ENCODE measurements at places on chromosomes 5 and 9.

DNA sequence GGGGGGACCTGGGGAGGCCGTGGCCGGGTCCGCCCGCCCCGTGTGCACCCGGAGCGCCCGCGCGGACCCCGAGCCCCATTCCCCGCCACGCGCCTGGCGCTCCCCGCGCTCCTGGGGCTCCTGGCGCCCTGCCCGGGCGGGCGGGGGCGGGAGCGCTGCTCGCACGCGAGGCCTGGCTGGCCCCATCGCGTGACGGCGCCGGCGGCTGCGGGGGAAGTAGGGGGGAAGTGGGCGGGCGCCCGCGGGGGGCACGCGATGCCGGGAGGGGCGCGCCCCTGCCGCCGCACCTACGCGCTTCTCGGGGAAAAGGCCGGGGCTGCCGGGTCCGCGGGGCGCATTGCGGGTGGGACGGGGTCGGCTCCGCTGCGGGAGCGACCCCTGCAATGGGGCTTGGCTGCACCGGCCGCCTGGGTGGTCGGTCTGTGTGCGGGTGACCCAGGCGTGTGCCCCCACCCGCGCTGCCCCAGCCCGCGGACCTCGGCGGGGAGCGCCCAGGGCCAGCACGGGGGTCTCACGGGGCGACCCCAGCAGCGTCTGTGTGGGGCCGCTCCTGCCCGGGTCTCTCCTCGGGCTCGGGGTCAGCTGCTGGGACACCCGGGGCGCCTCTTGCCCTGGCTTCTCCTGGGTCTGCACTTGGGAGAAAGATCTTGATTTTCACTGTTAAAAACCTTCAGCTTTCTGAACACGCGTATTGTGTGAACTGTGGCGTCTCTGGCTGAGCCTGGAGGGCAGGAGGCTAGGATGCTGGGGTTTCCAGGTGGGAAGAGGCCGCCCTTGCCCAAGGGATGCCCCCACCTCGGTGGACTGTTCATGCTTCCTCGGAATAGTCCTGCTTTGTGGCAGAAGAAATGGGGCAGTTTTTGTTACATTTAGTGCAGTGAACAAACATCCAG is 52.4 kb downstream of the AHRR start:
- DNase-seq = no peak

GRCh38 chr5:149636861-149637246 is 55.6 kb downstream of the ARHGEF37 start:
- peak; percentile 70 for DNase-seq

DNA sequence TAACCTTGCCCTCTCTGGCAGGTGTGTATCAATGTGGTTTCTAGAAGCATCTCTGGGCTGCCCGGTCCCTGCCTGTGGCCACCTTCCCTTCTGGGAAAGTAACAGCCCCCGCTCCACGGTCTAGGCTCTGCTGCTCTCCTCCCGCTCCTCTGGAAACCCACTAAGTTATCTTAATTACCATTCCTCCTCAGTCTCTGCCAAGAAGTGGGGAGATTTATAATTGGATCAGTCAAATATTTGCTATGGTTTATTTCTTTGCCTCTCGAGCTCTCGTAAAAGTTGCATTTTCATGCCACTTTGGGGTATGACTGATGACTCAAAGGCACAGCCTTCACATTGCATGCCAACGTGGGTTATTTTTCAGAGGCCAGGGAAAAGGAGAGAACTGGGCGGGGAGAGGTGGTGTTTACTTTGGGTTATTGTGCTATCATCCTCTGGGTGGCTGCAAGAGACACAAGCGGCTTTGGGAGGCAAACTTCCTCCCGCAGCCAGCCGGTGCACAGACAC is 205.3 kb upstream of the WWC1 start:
- no peak for DNase-seq

DNA sequence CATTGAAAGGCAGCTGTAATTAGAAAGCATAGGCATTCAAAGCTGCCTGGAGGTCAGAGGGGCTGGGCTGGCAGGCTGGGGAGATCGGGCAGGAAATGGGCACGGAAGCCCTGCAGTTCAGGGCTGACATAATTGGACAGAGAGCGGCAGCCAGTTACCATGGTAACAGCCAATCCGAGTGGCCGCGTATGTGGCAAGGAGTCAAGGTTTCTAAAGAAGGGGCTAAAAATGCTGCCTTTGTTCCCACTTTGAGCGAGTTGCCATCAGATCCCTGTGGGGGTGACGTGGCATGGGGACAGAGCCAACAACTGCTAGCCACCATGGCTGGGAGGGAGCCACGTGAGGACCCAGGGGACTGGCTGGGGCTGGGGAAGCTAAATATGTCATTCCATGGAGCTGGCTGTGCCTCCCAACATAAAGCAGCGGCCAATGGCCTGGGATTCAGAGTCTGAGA is 44.7 kb upstream of the NDFIP1 start:
- no peak for DNase-seq

GRCh38 chr5:93600409-93601070 is 17.5 kb downstream of the NR2F1 start:
- no peak for DNase-seq

DNA sequence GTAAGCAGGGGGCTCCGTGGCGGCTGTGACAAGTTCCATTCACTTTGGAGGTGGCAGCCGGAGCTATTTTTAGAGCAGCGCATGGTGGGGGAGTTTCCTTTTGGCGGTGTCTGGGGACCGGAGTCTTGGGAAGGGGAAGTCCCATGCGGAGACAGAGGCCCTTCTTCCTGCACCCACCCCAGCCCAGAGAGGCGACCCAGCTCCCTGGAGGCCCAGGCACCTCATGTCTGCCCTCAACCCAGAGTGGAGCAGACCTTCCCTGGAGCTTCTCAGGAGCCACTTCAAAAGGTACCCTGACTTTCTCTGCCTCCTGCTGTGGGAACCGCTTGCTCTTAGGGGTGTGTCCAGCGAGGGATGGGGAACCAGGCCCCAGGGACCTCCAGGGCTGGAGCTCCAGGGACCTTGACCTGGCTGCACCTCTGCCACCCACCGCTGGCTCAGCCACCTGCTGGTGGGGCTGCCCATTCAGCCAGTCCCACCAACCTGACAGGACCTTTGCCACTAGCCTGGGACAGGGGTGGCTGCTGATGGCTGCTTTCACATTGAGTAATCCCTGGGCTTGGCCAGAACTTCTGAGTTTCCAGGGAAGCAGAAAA is 34.1 kb downstream of the NEK6 start:
- DNase-seq = no peak

- no peak for DNase-seq
Measured at GRCh38 chr5:119067450-119067849, 3.4 kb upstream of the DMXL1 start.

GRCh38 chr5:137651022-137651421 is 84.9 kb downstream of the KLHL3 start:
- no peak for DNase-seq

GRCh38 chr9:19784136-19784535 is 4.7 kb downstream of the SLC24A2 start:
- DNase-seq = no peak

GRCh38 chr5:151612689-151613427 is 21.7 kb upstream of the FAT2 start:
- no peak for DNase-seq

GRCh38 chr5:53472279-53472678 is 8.2 kb upstream of the FST start:
- DNase-seq = no peak

- DNase-seq = no peak
Measured at GRCh38 chr5:156834916-156835315, 15.2 kb upstream of the PPP1R2B start.

GRCh38 chr9:113649054-113649453 is 185.5 kb downstream of the RGS3 start:
- peak; percentile 83 for DNase-seq

DNA sequence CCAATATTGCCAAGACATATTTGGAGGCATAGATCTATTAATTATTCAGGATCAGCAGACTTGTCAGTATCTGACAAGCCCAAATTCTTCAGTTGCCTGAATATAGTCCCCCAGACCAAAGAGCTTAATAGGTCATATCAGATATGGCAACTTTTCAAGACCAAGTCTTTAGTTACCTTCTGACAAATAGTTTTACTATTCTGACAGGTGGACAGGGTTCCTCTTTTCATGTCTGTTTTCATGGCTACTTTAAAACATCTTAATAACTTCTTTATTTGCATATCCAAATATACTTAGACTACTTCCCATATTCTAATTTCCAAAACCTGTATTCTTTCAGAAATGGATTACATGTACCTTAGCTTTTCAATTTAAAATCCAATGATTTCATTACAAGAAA is 65.4 kb downstream of the AUH start:
- no peak for DNase-seq

GRCh38 chr9:125604196-125604595 is 102.8 kb downstream of the MAPKAP1 start:
- no peak for DNase-seq

DNA sequence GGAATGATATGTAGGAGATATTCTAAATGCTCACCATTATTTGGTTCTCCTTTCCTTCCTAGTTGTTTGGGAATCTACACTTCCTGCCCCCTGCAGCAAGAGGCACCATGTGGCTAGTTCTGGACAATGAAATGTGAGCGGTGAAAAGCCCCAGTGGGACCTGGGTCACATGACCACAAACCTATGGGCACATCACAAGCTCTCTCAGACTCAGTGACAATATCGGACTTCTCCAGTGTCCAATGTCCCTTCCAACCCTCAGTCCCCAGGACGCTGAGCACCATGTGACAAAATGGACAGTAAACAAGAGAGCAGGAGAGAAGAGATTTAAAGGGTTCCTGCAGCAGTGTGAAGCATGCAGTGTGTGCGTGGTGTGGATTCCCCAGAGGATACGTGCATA is 44.6 kb upstream of the FOXE1 start:
- no peak for DNase-seq

- DNase-seq = no peak
Measured at GRCh38 chr5:143413958-143414669, 10.6 kb upstream of the NR3C1 start.

DNA sequence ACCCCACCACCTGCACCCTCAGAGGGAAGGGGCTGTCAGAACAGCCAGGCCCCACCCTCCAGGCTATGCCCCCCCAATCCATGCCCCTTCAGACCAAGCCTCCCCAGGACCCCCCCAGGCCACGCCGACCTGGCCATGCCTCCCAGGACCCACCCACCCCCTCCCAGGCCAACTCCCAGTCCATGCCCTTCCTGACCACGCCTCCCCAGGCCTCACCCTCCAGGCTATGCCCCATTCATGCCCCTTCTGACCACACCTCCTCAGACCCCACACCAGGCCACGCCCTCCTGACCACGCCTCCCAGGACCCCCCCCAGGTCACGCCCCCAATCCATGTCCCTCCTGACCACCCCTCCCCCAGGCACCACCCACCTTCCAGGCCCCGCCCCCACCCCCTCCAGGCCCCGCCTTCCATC is 27.6 kb downstream of the TPPP start:
- no peak for DNase-seq

GRCh38 chr9:112774006-112774996 is 23.7 kb downstream of the SNX30 start:
- DNase-seq = no peak

DNA sequence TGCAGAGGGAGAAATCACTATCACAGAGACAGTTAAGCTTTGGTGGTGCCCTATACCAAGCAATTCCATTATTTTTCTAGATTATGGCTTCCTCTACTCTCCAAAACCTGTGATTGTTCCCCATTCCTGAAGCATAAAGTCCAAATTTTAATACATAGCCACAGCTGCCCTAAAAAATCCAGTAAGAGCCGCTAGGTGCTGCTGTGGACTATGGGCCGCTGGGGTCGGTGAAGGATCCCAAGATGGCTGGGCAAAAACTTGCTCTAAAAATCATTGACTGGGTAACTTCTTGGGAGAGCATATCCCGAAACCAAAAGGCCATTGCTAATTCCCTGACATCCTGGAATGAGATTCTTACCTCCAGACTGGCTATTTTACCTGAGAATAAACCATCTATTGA is 245.3 kb downstream of the NFIB start:
- no peak for DNase-seq

DNA sequence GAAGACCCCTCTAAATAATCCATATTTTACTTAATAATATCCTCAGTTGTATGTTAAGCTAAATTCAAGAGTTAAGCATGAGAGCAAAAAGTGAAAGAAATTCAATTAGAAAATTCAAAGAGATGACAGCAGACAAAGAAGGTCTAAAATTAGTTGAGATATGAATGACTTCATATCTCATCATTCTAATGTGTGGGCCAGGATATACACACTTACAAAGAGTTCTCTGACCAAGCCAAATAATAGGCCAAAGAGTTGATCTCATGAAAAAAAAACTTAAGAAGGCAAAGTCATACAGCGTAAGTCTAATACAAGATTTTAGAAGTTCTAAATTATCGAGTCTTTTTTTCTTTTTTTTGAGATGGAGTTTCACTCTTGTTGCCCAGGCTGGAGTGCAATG is 87.7 kb upstream of the PLPP1 start:
- no peak for DNase-seq

GRCh38 chr5:161432798-161433197 is 113.7 kb downstream of the GABRB2 start:
- no peak for DNase-seq

- no peak for DNase-seq
Measured at GRCh38 chr5:159496773-159497172, 166.5 kb upstream of the IL12B start.

- DNase-seq = no peak
Measured at GRCh38 chr5:102802708-102803458, 47.8 kb downstream of the PAM start.

GRCh38 chr5:162800301-162800700 is 637.1 kb upstream of the CCNG1 start:
- no peak for DNase-seq

- DNase-seq = no peak
Measured at GRCh38 chr9:134165357-134166315, 1.3 kb upstream of the RNU6ATAC start.

- no peak for DNase-seq
Measured at GRCh38 chr5:38450627-38451026, 105.8 kb downstream of the LIFR start.

DNA sequence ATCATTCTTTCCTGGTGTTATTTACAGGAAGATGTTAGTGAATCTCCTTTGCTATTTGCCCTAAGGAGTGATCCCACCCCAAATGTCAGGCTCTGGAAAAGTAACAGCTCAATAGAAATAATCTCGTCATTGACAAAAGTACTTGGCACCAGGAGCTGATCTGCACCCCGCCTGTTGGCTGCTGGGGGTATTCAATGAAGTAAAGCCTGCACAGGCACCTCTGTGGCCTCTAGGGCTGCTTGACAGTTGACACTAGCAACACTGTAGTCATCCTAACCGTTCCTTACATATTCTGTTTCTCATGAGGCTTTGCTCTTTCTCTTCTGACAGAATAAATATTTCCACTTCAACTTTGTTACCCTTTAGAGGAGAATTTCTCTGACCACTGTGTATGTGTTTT is 103.4 kb downstream of the DOCK2 start:
- DNase-seq = no peak

GRCh38 chr5:117191251-117191650 is 616.6 kb upstream of the SEMA6A start:
- no peak for DNase-seq

- DNase-seq = no peak
Measured at GRCh38 chr5:51389577-51390463, 6.6 kb downstream of the ISL1 start.

DNA sequence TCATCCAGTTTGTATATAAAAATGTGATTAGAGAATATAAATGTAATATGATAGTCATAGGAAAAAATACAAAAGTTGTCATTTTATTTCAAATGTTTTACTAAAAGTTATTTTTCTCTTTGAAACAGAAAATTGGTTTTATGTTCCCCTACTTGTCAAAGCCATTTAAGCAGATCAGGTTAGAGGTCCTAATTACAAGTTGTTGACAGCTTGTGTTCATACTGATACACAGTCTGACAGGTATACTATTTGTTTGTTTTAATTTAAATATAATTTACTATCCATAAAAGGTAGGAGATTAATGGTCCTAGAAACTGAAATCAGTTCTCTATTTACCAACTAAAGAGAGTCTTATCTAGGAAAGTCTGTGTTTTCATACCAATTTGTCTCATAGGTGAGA is 250.4 kb upstream of the TMEM161B start:
- DNase-seq = no peak

GRCh38 chr5:124342027-124342471 is 404.4 kb downstream of the ZNF608 start:
- DNase-seq = no peak

All from NCI-H2029 treated with DMSO at 0.1 percent for 48 hours (cell line).